Activated T-cell treated with anti-CD3 and anti-CD28 coated beads, Interleukin-2, amount 50 U/mL, for 24 hours (primary cell): ENCODE measurements at places on chromosomes 1 and 21.

DNA sequence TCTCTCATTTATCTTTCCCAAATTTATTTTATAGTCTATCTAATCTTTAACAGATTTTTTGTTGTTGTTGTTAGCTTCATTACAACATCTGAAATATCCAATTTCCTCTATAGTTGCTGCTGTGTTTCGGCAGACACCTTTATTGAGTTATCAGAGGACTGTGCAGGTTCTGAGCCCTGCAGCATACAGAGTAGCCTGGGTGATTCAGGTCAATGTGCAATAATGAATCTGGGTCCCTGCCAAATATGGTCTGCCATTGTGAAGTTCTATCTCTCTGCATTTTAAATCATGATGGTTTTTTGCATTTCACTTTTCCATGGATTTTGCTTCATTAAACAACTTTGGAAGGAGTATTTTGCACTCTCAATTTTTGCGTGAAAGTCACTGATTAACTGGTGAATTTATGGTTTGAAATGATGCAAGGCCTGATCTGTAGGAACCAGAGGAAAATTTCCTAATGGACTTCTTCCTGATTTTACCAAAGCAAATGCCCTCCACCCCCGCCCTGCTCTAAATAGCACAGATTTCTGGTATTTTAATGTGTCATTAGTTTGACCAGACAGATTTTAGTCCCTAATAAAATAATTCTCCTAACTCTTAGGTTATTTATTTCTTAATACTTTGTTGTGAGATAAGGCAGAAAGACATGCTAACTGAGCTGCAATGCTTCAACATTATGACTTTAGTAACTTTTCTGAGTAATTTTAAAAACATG lies 402.3 kb downstream of the PTBP2 start:
- DNase-seq, result no peak

- no peak for DNase-seq
Measured at GRCh38 chr21:45290948-45291612, 3.4 kb upstream of the POFUT2 start.

- peak; percentile 5 for DNase-seq
Measured at GRCh38 chr1:211639475-211640300, 35.7 kb downstream of the NEK2 start.

DNA sequence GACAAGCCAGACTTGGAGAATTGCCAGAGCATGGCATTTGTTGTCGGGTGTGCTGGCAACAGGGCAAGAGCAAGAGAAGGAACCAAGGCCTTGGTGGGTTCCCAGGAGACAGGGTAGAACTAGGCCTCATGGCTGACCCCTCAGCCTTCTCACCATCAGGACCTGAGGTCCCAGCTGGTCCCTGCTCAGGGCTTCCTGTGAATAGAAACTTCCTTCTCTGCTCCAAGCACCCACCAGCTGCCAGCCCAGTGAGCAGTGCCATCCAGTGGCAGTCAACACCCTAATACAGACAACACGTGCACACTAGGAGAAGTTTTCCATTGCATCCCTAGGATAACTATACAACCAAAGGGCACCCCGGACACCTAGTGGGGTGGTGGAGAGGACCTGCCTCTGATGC lies 22.8 kb downstream of the S100A6 start:
- no peak for DNase-seq

DNA sequence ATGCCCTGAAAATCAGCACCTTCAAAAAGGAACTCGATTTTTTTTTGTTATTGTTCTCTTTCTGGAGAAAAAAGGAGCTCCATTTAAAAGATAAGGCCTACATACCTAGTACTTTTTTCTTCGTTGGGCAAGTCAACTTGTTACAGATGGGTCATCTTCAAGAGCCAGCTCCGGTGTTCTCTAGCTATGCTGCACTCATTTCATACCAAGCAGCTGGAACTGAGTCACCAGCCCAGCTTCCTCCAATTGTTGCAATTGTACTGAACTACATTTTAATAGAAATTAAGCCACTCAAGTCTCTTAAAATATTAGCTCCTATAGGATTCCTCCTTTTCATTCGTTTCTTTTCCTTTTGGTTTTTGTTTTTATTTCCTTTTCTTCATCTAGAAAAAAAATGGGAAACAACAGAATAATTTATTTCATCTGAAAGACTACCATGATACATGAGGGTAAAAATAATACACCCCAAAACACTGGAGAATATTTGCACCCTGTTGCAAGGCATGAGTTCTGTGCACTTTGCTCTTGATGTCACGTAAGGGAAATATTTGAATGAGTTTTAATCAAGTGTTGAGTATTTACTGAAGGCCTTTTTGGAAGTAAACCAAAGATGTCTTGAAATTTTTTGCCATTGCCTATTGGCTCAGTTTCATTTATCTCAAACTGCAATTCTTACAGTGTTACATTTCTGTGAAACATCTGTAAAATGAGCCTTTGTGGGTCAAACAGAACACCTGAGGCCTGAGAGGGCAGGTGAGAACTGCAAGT lies 60.5 kb downstream of the CLIC4 start:
- DNase-seq, result no peak

DNA sequence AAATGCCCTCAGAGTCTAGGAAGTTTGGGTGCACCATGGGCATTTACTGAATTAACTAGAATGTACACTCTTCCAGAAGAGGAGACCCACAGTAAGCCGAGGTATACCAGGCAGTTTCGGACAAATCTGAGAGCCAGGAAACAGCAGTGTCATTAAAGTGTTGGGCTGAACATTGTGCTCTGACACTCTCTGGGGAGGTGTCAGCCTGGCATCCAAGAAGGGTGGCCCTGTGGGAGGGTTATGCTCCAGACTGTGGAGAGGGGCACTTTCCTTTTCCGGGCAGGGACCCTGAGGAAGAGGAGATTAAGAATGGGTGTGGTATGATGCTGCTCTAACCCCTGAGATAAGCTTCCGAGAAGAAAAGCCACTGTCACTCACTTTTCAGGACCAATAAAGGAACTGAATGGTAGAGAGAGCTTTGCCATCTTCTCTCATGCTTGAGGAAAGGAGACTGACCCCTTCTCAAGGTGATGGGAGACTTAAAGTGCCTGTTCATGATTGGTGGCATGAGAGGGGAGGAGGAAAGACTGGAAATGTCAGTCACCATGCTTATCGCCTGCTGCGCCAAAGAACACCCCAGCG lies 98.2 kb downstream of the UCK2 start:
- no peak for DNase-seq

DNA sequence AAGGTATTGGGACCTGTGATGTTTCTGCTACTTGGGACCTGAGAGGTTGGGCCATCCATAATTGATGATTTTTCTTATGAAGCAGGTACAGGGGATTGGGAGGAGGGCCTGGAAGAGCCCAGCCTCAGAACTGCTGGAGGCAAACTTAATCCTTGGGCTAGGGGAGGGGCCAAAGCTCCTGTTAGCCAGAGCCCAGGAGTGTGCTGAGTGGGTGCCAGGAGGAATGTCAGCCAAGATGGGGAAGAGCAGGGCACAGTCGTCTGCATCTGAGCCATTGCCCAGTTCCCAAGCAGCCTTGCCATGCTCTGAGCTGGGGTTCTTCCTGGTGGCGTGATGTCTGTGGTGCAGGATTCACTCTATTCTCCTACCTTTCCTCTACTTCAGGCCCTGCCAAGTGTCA lies 5.8 kb downstream of the MAPKAPK2 start:
- no peak for DNase-seq

DNA sequence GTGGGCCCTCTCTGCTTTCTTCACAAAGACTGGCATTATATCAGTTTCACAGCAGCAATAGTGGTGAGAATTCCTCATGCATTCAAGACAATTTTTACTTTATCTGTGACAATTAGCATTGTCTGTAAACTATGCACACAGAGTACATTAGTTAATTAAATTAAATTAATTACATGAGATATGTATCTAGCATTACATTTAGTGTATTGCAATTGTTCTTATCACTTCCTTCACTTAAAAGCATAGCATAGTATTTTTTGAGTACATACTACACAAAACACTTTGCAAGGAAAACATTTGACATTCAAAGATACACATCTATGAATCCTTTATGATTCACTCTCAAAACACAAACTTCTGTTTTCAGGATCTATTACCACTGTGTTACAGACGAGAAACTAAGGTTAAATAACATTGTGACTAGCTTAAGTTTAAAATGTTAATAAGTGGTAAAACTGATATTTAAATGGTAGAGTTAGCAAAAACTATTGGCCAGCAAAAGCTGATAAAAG lies 1542.6 kb downstream of the PLA2G4A start:
- DNase-seq, result no peak

GRCh38 chr1:17926906-17927305 lies 171.8 kb downstream of the ACTL8 start:
- no peak for DNase-seq

DNA sequence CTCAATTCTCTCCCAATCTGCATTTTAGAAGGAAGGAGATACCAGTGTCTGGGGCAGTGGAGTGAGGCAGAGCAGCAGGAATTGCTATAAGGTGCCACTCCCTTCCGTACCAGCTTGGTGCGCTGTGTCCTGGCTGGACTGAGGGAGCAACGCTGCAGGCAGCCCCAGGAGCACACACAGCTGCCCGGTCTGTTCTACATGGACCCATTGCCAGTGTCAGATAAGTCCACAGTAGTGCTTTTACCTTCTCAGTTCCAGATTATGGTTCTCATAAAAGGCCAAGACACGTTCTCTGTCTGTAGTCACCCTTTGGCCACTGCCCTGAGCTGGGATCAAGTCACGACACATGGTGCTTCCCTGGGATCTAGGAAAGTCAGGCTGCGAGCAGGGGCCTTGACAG lies 44.1 kb upstream of the BARHL2 start:
- DNase-seq, result no peak

GRCh38 chr1:99546432-99547416 lies 99.2 kb upstream of the PALMD start:
- no peak for DNase-seq

DNA sequence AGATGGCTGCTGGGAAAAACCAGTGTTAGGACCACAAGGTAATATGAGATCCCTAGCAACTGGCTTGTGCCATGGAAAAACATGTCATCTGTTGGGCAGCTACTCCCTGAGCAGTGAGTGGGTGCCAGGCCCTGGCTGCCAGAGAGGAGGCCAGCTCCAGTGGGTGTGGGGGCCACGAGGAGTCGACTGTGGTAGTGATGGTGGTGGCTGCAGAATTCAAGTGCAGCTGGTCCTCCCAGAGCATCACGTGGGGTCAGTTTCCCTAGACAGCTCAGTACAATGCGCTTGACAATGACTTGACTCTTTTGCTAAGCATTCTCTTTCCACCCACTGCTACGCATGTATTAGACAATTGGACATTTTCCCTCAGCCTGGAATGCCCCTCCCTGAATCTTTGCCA lies 14.5 kb upstream of the CDC42 start:
- DNase-seq, result no peak

- DNase-seq, result peak; percentile 77
Measured at GRCh38 chr21:34603002-34603709, 11.8 kb downstream of the RCAN1 start.

- DNase-seq, result no peak
Measured at GRCh38 chr1:47280142-47280541, 33.8 kb downstream of the STIL start.
